HFFc6 (cell line): ENCODE measurements at places on chromosomes 5 and 9.

DNA sequence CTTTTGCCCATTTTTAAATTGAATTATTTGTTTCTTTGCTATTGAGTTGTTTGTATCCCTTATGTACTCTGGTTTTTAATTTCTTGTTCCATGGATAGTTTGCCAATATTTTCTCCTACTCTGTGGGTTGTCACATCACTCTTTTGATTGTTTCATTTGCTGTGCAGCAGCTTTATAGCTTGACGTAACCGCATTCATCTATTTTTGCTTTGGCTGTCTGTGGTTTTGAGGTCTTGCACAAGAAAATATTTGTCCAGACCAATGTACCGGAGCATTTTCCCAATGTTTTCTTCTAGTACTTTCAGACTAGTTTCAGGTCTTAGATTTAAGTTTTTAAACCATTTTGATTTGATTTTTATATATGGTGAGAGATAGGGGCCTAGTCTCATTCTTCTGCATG is 36.2 kb upstream of the ZNF366 start:
- H3K36me3 ChIP-seq = peaks cover 19% of the 10 kb centered on the region
- peak; percentile 49 for DNase-seq
- H3K4me3 ChIP-seq = no peak overlapping the region
- H3K4me1 ChIP-seq = peaks cover 8% of the 10 kb centered on the region; the same call in 1 of the 2 replicates
- H3K27me3 ChIP-seq = peaks cover 1% of the 10 kb centered on the region; the same call in 1 of the 2 replicates
- no peak overlapping the region for H3K27ac ChIP-seq

GRCh38 chr5:139664727-139665351 is 16.7 kb downstream of the CXXC5 start:
- H3K36me3 ChIP-seq = no peaks in the 10 kb centered on the region
- no peak overlapping the region for H3K27ac ChIP-seq
- no peak for DNase-seq
- H3K4me1 ChIP-seq = peaks cover 63% of the 10 kb centered on the region
- H3K27me3 ChIP-seq = peaks cover 2% of the 10 kb centered on the region; the same call in 1 of the 2 replicates
- H3K4me3 ChIP-seq = no peak overlapping the region

DNA sequence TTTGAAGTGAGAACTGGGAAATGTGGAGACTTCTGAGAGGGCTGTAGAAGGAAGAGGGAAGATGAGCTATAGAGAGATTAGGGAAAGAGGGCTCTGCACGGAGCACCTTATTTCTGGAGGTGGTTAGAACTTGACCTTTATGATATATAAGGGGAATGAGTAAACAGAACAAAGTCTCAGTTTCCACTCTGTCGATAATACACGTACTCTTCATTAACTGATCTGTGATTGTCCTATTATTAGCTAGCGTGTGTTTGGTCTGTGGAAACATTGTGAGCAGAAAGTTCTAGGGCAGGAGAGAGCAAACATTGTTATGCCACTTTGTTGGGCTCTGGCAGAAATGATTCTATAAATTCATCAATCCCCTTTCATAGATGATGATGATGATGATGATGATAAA is 118.5 kb downstream of the UGCG start:
- peaks cover 47% of the 10 kb centered on the region for H3K4me1 ChIP-seq
- H3K27ac ChIP-seq = no peak overlapping the region
- H3K4me3 ChIP-seq = no peak overlapping the region
- H3K36me3 ChIP-seq = no peaks in the 10 kb centered on the region
- no peaks in the 10 kb centered on the region; the same call in 1 of the 2 replicates for H3K27me3 ChIP-seq

DNA sequence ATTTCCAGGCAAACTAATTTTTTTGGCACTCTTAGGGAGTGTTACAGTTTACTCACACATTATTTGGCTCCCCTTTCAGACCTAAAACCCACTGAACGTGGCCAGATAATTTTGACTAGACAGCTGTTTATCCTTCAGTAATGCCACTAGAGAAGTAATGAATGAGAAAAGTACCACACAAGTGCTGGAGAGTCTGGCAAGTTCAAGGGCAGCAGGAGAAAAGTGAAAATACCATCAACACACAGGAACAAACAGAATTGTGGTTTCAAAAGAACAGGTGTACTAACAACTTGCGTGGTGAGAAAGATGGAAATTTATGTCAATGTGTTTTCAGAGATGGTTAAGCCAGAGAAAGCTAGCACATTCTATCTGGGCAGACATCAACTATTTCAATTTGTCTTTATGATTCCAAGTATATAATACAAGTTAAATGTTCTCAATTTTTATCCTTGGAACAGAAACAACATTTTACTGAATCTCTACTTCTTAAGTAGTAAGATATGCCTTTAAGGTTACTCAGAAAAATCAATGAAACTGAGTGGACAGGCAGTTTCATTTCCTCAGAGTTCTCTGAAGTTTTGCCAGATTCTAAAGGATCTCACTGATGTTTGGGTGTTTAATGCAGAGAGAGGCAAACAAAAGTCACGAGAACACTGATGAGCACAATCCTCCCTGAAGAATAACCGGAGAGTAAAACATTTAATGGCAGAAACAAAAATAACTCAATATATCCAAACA is 91.0 kb downstream of the ARSB start:
- H3K4me1 ChIP-seq = peaks cover 38% of the 10 kb centered on the region
- H3K36me3 ChIP-seq = no peaks in the 10 kb centered on the region
- no peak for DNase-seq
- no peak overlapping the region for H3K4me3 ChIP-seq
- H3K27me3 ChIP-seq = no peaks in the 10 kb centered on the region; the same call in 1 of the 2 replicates
- no peak overlapping the region for H3K27ac ChIP-seq

DNA sequence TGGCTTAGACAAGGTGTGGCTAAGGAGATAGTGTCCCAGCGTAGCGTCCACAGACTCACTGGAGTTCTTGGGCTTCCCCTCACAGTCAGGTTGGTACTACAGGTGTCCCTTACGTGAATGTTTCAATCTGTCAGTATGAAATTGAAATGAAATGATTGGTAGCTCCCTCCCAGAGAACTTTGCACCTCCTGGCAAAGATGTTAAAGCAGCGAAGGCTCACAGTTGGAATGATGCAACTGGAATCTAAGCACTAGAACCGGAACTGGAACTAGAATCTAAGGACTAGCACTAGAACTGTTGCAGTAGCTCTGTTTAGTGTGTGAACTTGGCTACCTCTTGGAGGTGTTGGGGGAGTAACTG is 1.1 kb downstream of the SLC31A1 start:
- DNase-seq = no peak
- H3K27me3 ChIP-seq = no peaks in the 10 kb centered on the region; the same call in 1 of the 2 replicates
- H3K27ac ChIP-seq = peak overlapping the region; percentile 81

DNA sequence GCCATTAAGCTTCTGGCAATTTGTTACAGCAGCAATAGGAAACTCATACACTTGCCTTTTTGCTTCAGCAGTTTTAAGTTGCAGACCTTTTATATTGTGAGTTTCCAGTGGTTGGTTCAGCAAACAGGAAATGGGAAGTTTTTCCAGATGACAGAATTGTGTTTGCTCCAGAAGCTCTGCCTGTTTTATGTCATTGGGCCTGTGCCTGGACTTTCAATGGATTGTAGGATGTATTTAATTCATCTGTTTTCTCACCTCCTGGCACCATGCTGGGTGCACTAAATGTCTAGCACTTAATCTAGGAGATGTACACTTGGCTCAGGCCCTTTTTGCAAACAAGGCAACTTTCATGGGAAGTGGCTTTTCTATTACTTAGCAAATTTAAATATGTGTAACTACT is 100.4 kb upstream of the CLINT1 start:
- no peaks in the 10 kb centered on the region for H3K36me3 ChIP-seq
- H3K4me3 ChIP-seq = no peak overlapping the region
- H3K27ac ChIP-seq = no peak overlapping the region
- H3K4me1 ChIP-seq = no peaks in the 10 kb centered on the region
- peaks cover 4% of the 10 kb centered on the region for H3K27me3 ChIP-seq

GRCh38 chr9:99419070-99419469 is 197.0 kb downstream of the SEC61B start:
- DNase-seq = no peak
- no peaks in the 10 kb centered on the region for H3K36me3 ChIP-seq
- H3K27me3 ChIP-seq = peaks cover 3% of the 10 kb centered on the region; the same call in 1 of the 2 replicates
- H3K4me1 ChIP-seq = peaks cover 26% of the 10 kb centered on the region

DNA sequence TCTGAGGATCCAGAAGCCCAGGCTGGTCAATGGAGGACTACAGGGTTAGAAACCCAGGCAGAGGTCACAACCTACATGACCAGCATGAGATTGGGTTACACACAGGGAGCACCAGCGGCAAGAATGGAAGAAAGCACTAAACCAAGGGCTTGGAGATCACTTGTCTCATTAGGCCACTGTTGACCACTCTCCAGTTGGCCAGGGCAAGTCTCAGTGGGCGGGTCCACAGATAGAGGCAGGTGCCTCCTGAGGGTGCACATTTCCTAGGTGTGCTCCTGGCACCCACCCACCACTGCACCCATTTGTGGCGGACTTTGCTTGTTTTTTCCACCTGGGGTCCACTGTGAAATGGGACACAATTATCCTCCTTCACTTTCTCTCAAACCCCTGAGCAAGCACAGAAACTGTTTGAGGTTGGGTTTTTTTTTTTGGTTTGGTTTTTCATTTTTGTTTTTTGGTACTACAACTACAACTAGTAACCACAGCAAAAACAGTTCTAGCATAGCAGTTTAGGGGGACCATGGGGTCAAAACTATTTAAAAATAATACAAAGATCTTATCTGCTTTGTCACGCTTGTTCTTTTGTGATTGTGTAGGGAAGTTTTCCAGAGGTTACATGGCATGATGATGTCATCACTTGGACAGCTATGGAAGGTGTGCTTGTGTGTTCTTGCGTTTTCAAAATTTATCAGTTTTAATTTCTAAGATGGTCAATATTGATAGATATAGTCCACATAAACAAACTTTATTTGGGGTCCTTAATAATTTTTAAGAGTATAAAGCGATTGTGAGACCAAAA is 6.1 kb downstream of the NPR2 start:
- peak overlapping the region; percentile 75 for H3K27ac ChIP-seq
- peaks cover 21% of the 10 kb centered on the region for H3K36me3 ChIP-seq
- peaks cover 66% of the 10 kb centered on the region for H3K4me1 ChIP-seq
- no peak overlapping the region for H3K4me3 ChIP-seq
- no peak for DNase-seq
